Globus pallidus (tissue), 1 donor: ENCODE measurements at places on chromosomes 2 and 18.

DNA sequence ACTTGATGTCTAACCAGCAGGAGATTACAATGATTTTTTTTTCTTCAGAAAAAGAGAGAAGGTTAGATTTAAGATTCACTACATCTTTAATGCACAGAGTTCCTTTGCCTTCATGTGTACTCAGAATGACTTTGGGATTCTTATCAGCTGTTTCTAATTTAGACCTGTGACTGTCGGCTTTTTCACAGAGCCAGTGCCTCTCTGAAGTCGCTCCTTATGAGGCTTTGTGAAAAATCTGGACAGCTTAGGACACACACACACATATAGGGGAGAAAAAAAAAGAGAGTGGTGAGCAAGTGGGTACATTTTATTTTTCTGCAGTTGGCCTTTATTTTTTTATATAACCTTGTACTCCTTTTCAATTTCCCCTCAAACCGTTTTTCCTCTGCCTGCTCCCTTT lies 893.1 kb upstream of the CELF4 start:
- DNase-seq, result no peak

- peak; percentile 2 for DNase-seq
Observed at GRCh38 chr2:213490087-213490486, 205.8 kb downstream of the SPAG16 start.

GRCh38 chr2:178800510-178800909 lies 6.7 kb downstream of the TTN start:
- no peak for DNase-seq

- no peak for DNase-seq
Observed at GRCh38 chr2:217798191-217798590, 204.6 kb downstream of the TNS1 start.

- no peak for DNase-seq
Observed at GRCh38 chr2:128472789-128473174, 154.1 kb upstream of the HS6ST1 start.

GRCh38 chr2:231411237-231411636 lies 15.7 kb downstream of the B3GNT7 start:
- DNase-seq, result no peak

DNA sequence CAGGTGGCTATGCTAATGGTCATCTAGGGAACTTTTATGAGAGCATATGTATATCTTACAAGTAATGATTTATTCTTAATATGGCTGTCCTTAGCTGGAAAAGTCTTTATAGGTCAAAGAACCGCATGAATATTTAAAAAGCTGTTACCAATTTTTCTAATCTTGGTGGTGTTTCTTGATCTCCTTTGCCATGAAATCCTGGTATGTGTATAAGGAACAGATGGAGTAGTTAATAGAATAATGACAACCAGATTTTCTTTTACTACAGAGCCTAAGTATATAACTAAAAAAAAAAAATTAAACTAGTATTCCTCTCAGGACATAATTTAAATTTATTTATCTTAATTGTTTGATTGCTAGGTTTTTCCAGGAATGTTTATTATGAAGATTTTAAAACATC lies 74.5 kb downstream of the RHBDD1 start:
- DNase-seq, result no peak

GRCh38 chr2:173773076-173773475 lies 192.1 kb downstream of the SP3 start:
- no peak for DNase-seq

- no peak for DNase-seq
Observed at GRCh38 chr2:98454500-98455235, 10.0 kb downstream of the INPP4A start.

DNA sequence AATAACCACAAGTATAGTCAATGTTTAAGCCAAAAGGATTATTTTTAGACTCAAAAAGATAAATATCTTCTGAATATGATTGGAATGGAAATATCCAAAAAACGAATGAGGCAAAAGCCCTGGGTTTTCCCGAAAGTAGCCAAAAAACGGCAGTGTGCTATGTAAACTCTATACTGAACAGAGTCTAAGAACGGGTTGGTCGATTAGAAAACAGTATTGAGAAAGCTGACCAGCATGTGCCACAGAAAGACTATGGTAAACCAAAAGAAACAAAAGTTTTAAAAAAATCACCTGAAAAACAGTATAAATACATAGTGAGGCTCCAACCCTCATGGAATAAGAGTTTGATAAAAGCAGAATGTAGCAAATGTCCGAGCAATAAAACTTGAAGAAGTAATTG lies 92.0 kb upstream of the DLGAP1 start:
- no peak for DNase-seq

DNA sequence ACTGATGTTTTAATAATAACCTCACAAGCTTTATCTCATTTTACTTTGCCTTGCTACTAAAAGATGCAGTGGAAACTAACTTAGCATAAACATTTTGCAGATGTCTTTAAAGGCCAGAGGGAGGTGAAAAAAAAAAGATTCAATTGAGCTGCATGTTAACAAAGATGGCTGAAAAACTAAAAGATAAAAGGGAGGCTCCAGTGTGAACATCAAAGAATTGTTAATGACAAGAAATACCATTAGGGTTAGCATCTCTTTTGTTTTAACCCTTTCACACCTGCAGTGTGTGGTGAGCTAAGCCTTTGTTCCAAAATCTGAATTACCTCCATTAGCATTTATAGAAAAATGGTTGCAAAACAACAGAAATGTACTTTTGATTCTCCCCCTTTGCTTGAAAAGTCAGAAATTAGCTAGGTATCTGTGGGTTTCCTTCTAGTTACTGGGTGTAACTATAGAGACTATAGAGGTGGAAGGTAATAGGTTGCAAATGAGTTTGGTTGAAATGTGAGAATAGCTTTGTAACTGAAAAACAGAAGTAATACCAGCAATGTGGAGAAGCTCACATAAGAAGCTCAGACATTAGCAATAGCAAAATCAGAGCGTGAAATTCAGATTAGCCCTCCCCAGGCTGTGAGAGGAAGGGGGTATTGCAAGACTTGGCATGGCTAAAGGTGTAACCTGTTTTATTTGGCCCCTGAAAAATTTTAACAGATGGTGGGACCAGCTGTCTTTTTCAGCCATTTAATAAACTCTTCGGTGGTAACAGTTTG lies 34.8 kb upstream of the SP5 start:
- DNase-seq, result no peak

GRCh38 chr2:240921995-240922244 lies 15.8 kb downstream of the CROCC2 start:
- DNase-seq, result no peak

DNA sequence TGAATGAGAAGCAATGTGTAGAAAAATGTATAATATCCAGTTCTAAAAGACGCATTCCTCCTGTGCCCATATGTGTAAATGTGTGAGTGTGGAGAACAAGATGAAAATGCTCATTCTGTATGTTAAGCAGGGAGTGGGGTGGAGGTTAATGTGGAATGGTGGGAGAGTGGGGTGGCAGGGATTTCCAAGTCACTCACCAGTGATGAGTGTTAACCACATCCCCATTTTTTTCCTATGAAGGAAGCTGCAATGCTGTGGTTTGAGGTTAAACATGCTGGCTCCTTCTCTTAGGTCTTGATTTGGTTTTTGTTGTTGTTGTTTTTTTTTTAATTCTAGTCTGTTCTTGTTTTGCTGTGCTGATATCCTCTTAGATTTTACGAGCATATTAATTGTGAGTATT lies 169.4 kb downstream of the NEDD4L start:
- no peak for DNase-seq

GRCh38 chr18:13530879-13531387 lies 195.4 kb downstream of the FAM210A start:
- peak; percentile 82 for DNase-seq

- DNase-seq, result no peak
Observed at GRCh38 chr2:61177727-61178549, 15.9 kb downstream of the C2orf74 start.

- DNase-seq, result no peak
Observed at GRCh38 chr2:71604726-71605120, 151.4 kb downstream of the DYSF start.

DNA sequence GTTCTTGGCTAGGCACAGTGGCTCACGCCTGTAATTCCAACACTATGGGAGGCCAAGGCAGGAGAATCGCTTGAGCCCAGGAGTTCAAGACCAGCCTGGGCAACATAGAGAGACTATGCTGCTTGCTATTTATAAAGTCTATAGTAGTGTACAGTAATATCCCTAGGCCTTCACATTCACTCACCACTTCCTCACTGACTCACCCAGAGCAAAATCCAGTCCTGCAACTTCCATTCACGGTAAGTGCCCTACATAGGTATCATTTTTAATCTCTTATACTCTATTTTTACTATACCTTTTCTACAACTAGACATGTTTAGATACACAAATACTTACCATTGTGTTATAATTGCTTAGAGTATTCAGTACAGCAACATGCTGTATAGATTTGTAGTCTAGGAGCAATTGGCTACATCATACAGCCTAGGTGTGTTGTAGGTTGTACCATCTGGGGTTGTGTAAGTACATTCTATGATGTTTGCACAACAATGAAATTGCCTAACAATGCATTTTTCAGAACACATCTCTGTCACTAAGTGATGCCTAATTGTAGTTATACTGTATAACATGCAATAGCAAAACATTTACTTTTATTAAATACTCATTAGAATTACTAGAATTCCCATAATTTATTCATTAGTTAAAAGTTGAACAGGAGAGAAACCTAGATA lies 8.8 kb downstream of the DHX57 start:
- no peak for DNase-seq

DNA sequence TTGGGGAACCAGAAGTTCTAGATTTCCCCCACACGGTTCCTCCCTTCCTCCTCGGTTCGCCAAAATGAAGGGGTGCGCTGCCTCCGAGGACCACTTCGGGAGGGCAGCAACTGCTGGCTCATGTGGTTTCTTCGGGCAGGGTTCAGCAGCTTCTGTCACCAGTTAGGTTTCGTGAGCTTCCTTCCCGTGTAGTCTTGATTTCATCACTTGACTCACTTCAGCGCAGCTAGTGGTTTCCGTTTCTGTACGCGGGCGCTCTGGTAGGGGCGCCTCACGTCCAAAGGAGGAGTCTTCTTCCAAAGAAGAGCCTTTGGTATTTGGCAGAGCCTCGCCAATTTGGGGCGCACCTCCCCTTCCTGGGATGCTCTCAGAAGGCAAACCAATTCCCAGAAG lies 485 bp upstream of the GALNT3 start:
- DNase-seq, result peak; percentile 9

GRCh38 chr2:182522972-182523473 lies 96.2 kb upstream of the PDE1A start:
- DNase-seq, result peak; percentile 50

DNA sequence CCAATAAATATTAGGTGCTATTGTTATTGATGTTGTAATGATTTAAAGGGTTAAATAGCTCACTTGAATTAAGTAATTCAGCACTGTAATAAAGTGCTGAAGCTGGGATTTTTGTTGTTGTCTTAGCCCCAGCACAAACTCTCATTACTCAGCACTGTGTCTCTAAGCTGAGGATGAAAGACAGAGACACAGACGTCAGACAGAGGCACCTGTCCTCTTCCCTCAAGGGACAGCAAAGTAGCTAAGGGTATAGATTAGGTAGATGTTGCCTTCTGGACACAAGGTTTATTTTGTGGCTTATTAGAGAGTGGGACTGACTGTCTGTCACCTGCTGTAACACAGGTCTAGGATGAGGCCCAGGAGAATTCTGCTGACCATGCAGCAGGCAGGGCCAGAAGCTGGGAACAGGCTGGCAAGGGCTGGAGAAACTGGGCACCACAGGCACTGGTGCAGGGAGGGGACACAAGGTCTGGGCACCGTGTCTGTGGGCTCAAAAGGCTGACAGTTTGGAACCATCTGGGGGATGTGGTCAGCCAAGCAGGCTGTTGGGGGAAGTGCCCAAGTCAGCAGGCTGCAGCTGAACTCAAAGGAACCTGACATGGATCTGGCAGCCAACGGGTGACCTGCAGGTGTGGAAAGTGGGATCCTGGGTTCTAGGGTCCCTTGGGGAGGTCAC lies 20.0 kb upstream of the PTPN4 start:
- peak; percentile 60 for DNase-seq

DNA sequence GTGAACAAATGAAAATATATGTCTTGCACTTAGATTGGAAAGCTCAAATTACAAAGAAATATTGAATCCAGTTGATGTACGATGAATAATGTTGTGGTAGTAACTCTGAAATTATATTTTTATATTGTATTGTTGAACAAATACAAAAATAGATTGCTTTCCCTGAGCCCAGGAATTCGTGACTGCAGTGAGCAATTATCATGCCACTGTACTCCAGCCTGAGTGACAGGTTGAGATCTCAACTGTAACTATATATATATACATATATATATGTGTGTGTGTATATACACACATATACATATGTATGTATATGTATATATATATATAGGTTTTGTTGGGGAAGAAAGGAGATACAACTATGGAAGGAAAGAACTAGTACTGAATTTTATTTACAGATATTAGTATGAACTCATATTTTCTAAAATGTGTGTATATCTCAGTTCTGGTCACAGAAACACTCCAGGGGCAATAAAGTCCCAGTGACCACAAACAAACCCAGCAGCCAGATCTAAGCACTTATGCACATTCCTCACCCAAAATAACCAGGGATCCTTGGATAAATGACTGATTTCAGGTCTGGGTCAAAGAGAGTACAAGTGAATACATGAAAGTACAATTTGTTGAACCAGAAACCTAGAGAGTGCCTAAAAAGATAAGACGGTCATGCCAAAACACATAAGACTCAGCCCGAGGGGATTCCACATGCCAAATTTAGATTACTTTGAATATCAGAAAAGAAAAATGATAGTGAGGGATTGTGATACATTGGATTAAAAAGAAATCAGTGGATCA lies 146.3 kb downstream of the TMX3 start:
- DNase-seq, result no peak
